ENCODE measurements at places on chromosomes 4 and X.

DNA sequence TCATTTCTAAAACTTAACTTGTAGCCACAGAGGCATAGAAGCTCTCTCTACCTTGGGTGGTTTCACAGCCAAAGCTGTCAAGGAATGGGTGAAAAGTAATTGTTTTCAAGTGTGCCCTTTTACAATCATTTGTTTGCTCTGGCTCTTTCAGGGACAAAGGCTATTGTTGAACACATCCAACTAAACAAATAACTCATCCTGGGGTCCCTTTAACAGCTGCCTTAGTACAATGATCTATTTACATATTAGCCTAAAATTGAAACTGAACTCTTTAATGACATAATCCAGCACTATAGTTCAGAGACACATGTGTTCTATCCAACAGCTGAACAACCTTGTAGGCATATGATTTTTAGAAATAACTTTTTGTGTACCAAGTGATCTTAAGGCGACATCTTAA lies 3.7 kb downstream of the HHIP start:
- H3K4me3 ChIP-seq: no peak overlapping the region
- peaks cover 3% of the 10 kb centered on the region for H3K4me1 ChIP-seq
- H3K36me3 ChIP-seq: no peaks in the 10 kb centered on the region
- no peak overlapping the region for H3K27ac ChIP-seq

DNA sequence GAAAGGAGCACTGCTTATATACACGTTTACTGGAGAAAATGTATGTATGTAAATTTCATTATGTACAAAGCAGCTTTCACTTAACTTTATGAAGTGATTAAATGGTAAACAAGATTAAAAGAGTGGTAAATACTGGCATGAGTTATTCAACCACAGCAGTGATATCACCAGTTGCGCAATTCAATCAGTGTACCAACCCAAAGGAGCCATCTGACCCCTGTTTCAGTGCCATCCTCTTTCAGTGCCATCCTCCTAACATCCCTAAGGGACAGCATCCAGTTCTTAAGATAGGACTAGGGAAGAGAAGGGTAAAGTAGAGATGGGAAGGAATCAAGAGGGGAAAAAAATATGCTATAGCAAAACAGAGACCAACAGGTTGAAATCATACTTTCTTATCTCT lies 16.2 kb downstream of the HPF1 start:
- H3K27ac ChIP-seq: no peak overlapping the region
- H3K4me1 ChIP-seq: no peaks in the 10 kb centered on the region
- DNase-seq: no peak
- 0 out of 2 replicates have a peak, but pooled peaks cover 2% of the 10 kb centered on the region for H3K36me3 ChIP-seq

- no peak overlapping the region for H3K4me3 ChIP-seq
- H3K36me3 ChIP-seq: no peaks in the 10 kb centered on the region
- no peaks in the 10 kb centered on the region for H3K27me3 ChIP-seq
- DNase-seq: no peak
- H3K27ac ChIP-seq: no peak overlapping the region
These were observed 416.7 kb upstream of the TEX13C start for GRCh38 chrX:124902953-124903352.

- no peaks in the 10 kb centered on the region for H3K27me3 ChIP-seq
- H3K4me3 ChIP-seq: no peak overlapping the region
- H3K27ac ChIP-seq: no peak overlapping the region
These were observed 1844.6 kb upstream of the TENM3 start for GRCh38 chr4:180398564-180398963.

GRCh38 chrX:11759172-11759460 lies 1.1 kb downstream of the MSL3 start:
- no peaks in the 10 kb centered on the region for H3K4me1 ChIP-seq
- peak overlapping the region; percentile 94 for H3K4me3 ChIP-seq
- H3K36me3 ChIP-seq: no peaks in the 10 kb centered on the region
- DNase-seq: no peak

DNA sequence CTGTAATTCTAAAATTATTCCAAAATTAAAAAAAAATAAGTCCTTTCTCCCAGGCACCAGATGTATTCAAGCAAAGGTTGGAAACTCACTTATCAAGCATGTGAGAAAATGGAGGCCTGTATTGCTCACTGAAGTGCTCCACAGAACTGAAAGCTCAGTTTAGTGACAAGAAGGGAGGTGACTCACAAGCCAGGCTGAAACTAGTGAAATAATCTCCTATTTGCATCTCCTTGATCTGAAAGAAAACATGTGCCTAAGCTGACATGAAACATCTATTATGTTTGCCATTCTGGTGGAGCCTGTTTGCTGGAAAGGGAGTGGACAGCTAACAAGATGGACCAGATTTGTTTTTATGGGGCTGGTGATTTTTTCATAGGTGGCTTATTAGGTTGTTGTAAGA lies 54.0 kb upstream of the AMELX start:
- DNase-seq: no peak
- H3K4me3 ChIP-seq: no peak overlapping the region
- no peaks in the 10 kb centered on the region for H3K27me3 ChIP-seq
- no peaks in the 10 kb centered on the region for H3K4me1 ChIP-seq
- H3K27ac ChIP-seq: no peak overlapping the region

All from iPS DF 6.9 (cell line).